NT2/D1 (cell line): ENCODE measurements at places on chromosomes 16 and 17.

DNA sequence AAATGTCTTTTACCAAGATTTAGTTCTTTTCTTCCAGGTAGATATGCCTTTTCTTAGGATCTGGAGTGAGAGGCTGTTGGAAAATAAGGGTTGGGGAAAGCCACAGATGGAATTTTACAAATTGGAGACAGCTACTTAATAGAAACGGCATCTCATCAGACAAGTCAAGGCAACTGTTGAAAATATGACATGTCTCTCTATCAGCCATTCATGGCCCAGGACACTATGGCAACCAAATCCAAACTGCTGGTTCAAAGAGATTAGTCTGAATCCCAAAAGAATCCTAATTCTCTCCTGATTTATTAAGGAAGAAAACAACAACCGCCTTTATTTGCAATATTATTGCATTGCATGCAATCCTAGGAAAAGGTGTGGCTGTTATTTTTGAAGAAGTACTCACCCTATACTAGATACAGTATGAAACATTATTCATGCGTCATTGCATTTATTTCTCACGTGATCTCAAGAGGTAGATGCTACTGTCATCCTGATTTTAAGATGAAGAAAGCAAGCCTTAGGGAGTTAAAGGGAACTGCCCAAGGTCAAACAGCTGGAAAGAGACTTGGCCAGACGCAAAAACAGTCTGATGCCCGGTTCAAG, 12.6 kb upstream of the CEP20 start:
- no peak for DNase-seq

DNA sequence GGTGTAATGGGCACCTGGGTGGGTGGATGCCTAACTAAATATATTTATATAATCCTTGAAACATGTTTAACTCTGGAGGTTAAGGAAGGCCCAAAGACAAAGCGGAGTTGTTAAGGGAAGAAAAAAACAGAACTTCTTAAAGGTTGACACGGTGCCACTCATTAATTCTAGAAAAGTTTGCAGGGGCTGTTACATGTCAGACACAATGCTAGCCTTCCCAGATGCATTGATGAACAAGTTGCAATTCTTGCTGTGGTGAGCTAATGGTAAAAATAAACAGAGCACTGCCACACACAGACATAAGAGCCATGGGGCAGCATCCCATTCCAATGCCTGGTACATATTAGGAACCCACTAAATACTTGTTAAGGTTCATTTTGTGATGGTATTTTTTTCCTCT, 109.5 kb downstream of the CDH13 start:
- no peak for DNase-seq

GRCh38 chr17:47702391-47702995, 8.5 kb downstream of the TBKBP1 start:
- no peak for DNase-seq

DNA sequence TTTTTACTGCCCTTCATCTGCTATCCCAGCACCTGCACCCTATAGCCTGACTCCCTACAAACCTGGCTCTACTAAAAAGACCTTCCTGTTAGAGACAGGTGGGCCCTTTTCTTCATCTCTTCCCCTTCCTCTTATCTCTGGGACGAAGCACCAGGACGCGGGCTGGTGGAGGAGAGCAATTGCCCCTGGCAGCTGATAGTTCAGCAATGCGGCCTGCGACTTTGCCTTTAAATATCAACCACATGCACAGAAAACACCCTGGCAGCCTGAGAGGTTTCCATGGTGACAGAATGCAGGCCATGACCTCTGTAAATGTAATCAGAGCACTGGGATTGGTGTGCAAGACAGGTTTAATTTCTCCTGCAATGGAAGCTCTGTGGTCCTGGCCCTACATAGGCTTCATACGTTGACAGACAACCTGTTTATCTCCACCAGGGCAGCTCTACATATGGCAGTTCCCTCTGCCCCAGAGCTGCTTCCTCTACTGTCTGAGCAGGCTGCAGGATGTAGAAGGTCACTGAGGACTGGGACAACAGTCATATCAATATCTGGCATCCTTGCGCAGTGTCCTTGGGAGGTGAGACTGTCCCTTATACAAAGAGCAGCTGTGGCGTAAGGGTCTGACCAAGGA, 10.0 kb upstream of the SKAP1 start:
- no peak for DNase-seq

- DNase-seq = no peak
These were observed 9.4 kb downstream of the SCPEP1 start for GRCh38 chr17:56987283-56987834.

- DNase-seq = no peak
These were observed 17.2 kb downstream of the SREBF1 start for GRCh38 chr17:17819561-17819995.

- DNase-seq = no peak
These were observed 77.6 kb upstream of the RBL2 start for GRCh38 chr16:53356478-53357207.

GRCh38 chr17:5055543-5055942, 20.3 kb upstream of the SLC52A1 start:
- DNase-seq = no peak

- no peak for DNase-seq
These were observed 11.6 kb upstream of the CES3 start for GRCh38 chr16:66949472-66949871.

DNA sequence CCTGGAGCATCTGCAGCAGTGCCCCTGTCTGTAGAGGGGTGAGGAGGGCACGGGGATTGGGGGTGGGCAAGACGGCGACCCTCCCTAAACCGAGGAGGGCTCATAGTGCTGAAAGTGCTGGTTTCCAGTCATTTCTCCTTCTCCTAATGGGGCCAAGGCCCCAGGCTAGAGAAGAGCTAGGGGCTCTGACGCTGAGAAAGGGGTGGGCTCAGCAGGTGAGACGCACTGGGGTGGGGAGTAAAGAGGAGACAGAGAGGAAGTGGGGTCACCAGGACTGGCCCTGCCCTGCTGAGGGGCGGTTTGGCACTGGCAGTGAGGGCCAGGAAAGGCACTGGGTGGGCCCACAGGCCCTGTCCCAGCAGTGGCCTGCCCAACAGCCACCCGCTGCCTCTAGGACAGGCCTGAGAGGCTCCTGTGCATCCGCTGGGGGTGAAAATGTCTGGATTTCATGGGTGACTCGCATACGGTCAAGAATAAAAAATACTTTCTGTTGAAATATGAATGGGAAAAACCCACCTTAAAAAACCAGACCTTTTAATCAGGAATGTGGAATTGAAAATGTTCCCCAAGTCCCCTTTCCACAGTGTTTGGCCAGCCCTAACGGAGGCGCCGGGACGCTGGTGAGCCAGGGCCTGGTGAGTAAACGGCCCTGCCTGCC, 122.4 kb upstream of the SMURF2 start:
- no peak for DNase-seq

DNA sequence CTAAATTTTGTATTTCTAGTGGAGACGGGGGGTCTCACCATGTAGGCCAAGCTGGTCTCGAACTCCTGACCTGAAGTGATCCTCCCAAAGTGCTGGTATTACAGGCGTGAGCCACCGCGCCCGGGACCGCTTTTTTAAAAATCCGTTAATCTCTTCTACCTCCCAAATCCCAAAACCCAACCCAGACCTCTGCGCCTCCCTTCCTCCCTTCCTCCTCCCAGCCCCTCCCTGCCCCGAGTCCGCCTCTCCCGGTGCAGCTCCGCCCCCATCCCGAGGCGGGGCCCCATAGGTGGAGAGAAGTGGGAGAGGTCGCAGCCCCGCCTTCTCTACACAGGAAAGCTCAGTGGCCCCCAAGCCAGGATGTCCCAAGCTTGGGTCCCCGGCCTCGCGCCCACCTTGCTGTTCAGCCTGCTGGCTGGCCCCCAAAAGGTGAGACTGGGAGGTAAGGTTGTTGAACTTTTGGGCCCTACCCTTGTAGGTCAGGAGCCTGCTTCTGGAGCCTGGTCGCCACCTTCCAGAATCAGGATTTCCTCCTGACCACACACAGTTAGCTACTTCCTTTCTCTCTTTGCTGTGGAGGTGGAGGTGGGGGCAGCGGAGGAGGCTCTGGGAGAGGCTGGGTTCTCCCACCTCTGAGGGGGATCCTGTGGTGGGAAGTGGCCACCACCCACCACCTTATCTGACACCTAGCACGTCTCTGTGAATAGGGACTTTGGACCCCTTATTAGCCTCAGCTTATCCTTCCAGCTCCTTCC, at the start of gene TMEM92:
TSS of gene TMEM92 (plus strand) at position 325 of the 755 bp plus-strand sequence. CDS start at position 361, 36 bp downstream.
- DNase-seq = peak; percentile 52

- DNase-seq = no peak
These were observed 827 bp downstream of the CDK10 start for GRCh38 chr16:89687092-89687940.

DNA sequence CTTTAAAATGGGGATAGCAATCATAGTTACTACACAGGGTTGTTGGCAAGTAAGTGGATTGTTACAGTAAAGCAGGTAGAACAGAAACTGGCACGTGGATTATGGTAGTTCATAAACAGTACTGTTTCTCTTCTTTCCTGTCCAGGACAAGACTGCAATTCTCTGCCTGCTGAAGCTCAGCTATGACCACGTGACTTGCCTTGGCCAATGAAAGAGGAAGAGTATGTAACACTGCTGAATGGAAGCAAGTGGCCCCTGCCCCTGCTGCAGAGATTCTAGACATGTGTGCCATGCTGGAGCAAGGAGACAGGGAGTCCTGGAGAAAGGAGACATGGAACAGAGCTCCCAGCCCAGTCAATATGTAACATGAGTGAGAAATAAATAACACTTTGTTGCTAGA, 66.6 kb upstream of the TOX3 start:
- no peak for DNase-seq

GRCh38 chr16:51267681-51268080, 116.6 kb upstream of the SALL1 start:
- no peak for DNase-seq
